Fibroblast of skin of left quadriceps (primary cell): ENCODE measurements at places on chromosomes 11 and 22.

DNA sequence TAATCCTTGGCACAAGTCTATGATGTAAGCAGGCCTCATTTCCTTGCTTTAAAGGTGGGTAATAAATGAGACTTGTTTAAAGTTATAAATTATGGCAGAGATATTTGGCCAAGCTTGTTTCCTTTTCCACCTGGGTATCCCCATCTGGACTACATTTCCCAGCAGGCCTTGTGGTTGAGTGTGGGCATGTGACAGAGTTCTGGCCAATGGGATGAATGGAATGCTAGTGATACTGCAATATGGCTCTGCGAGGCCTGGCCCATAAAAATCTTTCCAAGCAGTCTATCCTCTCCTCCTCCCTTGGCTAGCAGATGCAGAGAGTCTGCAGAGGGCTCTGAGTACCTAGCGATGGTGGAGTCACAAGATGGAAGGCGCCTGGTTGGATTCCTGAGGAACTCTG is 102.5 kb downstream of the TIMP3 start:
- no peak for DNase-seq

GRCh38 chr22:27377501-27378295 is 423.9 kb downstream of the MN1 start:
- DNase-seq = no peak

DNA sequence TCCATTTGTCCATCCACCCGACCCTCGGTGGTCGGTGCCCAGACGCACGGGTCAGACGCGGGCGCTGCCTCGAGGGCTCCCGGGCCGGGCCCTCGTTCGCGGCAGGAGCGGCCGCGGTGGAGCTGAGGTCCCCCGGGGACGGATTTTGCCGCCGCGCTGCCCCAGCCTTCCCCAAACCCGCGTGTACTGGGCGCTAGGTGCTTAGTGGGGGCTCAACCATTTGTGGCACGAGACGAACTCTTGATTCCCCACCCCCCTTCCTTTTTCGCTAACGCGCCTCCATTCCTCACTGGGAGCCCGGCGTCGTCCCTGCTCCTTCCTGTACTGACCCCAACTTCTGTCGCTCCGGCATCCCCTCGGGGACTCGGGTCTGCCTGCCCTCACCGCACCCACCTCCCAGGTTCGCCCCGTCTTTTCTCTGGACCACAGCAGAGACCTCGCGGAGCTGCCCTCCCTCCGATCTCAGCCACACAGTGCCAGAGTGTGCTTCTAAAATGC is 789 bp upstream of the CBX7 start:
- DNase-seq = no peak

DNA sequence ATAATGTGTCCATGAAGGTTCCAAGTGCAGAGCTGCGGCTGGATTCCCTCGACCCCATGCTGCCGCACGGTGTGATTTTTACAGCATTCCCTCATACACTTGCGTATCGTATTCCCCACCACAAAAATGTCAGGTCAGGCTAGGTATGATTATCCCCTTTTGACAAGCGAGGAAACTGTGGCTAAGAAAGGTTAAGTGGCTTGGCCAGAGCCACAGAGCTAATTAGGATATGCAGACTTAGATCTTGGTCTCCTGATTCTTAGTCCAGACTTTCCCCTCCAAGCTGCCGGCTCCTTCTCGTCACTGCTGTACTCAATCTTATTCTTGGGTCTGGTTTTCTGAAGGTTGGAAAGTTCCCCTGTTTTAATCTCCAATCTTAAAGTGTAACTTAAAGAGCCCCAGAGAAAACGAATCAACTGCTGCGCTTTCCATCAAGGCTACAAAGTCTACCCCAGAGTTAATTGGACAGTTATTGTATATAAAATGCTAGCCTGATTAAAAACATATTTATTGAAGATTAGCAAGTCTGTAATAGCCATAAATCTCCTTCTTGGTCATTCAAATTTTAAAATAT is 176.6 kb downstream of the ADAMTS15 start:
- no peak for DNase-seq

GRCh38 chr22:47146941-47147340 is 384.5 kb downstream of the TBC1D22A start:
- no peak for DNase-seq

DNA sequence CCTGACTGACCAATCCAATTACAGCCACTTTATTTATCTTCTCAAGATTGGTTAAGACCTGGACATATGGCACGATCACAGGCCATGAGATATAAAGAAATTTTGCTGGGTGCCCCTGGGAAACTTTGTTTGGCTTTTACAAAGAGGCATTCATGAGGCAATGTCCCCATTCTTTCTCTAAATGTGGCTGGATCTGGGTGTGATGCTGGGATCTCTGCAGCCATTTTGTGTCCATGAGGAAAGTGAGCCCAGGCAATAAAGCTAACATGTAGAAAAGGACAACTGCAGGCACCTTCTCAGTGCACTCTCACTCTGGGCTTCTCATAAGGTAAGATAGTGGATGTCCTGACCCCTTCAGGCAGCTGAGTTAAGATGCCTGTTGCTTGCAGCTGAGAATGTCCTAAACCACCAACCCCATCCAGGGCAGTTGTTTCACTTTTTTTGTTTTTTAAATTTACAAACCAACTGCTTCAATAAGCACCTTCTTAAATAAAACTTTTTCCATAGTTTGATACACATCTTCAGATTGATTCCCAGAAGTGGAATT is 372.3 kb downstream of the MIAT start:
- DNase-seq = no peak

GRCh38 chr11:90775567-90776165 is 552.8 kb upstream of the CHORDC1 start:
- DNase-seq = no peak

DNA sequence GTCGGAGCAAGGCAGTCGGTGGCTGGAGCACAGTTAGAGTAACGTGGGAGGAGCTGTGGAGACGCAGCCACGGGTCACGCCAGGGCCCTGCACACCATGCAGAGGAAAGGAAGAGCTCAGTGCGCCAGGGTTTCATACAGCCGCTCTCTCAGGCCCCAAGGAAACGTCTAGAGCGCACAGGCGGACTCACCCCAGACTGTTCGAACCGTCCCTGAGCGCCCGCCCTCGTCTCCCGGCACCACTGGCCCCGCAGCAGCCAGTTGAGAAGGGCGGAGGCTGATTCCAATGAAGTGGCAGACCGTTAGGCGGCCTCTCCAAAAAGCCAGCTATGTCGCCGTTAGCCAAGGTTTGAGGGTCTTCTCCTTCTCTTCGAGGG is 483 bp upstream of the HYLS1 start:
- no peak for DNase-seq

DNA sequence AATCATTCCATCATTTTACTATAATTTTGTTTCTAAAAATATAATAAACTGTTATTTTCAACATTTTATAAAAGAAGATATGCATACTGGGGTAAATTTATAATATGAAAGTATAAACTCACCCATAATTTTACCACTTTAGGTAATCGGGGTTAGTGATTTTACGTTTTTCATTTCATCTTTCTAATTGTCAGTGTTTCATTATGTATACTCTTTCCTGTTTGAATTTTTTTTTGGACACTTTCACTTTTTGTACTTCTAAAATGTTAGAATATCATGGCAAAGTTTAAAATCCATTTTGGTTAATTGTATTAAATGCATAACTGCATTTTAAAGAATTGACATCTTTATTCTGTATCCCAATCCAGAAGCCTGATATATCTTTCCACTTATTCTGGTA is 115.8 kb downstream of the METTL15 start:
- DNase-seq = no peak

GRCh38 chr11:8008212-8008611 is 21.1 kb downstream of the EIF3F start:
- no peak for DNase-seq

DNA sequence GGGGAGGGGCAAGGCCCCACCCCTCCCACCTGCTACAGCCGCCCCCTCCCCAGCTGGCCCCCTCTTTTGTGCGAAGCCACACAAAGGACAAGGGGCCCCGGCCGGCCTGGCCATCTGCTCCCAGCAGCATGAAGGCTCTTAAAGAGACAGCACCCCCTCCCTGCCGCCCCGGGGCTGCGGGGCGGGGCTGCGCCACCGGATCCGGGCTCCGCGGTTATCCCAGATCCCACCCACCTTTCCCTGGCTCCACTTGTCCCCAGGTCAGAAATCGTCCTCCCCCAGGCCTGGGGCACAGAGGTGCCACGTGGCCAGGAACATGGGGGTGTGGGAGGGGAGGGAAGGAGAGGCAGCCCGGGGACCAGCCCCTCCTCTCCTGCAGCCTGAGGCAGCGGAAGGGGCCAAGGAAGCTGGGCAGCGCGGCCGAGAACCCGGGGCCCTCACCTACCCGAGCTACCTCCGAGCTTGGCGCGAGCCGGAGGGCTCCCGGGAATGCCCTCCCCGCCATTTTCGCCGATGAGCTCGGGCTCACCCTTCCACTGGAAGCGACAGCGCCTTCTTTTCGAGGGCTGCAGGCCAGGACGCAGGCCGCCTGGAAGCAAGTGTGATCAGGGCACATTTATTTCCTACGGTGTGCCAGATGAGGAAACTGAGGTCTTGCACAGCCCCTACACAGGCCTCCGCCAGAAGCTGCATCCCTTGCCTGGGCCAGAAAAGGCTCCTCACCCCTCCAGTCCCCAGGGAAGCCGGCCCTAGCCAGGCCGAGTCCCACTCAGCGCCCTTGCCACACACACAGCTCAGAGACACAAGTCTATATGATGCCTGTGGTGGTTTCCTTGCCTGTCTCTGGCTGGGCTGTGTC is 2.5 kb upstream of the RCOR2 start:
- no peak for DNase-seq

DNA sequence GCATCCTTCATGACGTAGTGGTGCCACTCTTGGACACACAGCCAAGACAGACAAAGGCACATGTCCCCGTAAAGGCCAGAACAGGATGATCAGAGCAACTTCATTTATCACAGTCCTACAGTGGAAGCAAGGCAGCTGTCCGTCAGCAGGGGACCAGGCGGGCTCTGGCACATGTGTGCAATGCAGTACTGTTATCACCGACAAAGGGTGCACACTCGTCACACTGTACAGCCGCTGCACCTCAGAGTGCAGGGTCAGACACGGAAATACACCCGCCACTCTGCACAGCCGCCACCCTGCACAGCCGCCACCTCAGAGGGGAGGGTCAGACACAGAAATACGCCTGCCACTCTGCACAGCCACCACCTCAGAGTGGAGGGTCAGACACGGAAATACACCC is 13.4 kb upstream of the IL17REL start:
- no peak for DNase-seq

- DNase-seq = no peak
These were observed 117.6 kb downstream of the LDLRAD3 start for GRCh38 chr11:36061471-36061870.

DNA sequence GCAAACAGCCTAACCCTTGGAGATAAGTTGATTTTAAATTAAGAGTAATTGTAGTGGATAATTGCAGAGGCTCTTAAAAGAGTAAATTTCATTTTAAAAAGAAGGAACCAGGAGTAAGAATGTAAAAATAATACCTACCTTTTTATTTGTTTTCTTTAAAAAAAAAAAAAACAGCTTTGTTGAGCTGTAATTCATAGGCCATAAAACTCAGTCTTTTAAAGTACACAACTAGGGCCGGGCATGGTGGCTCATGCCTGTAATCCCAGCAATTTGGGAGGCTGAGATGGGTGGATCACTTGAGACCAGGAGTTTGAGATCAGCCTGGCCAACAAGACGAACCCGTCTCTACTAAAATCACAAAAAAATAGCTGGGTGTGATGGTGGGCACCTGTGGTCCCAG is 42.4 kb downstream of the MTMR3 start:
- no peak for DNase-seq

DNA sequence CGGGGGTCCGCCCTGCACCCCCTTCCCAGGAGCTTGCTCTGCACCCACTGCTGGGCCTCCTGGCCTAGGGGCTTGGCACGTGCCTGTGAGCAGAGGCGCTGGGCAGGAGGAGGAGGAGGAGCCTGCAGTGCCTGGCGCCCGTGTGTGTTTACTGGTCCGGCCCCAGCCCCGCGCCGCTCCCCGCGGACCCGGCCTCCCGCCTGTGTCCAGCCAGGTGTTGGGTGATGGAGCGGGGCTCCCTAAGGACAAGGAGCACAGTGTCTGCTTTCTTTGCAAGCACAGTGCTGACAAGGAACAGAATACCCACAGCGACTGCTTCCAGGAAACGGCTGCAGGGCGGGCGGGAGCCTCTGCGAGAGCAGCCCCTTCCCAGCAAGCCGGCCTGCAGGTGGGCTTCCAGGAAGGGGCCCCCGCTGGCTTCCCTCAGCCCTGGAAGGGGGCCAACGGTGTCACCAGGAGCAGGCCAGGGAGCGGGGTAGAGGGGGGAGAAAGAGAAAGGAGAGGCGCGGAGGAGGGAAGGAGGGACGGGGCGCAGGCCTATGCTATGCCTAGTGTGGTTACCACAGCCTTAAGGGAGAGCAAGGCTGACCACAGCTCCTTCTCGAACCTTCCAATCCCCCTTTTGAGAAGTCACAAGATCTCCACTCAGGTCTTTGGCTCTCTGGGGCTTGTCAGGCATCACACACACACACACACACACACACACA is 6.6 kb downstream of the H19 start:
- no peak for DNase-seq
